ENCODE measurements at places on chromosomes 11 and 22. TPM values are rescaled to one million over a fixed set of nuclear protein-coding genes. Genes with fewer than 3 reads are reported as not detected.

PHF21A gene
- total RNA-seq, result 24.0 TPM

OR6A2 gene
- total RNA-seq, result 0.27 TPM

MYOD1 gene
- not detected for total RNA-seq

DNA sequence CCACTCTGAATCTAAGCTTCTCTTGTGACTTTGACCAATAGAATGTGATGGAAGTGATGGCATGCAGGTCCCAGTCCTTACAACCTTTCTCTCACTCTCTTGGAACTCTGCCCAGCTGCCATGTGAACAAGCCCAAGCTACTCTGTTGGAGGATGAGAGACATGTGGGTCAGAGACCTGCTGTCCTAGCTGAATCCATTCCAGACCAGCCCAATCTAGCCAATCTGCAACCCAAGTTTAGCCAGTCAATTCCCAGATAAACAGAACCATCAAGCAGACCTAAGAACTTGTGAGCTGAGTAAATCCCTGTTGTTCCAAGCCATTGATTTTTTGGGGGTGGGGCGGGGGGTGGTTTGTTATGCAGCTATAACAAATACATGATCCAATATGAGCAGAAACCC, 69.2 kb upstream of the GRK3 start:
- DNase-seq, result no peak

GRCh38 chr11:27551127-27551526, 44.6 kb upstream of the LIN7C start:
- DNase-seq, result no peak

GRCh38 chr22:23182309-23183060, 2.2 kb downstream of the BCR start:
- no peak for DNase-seq

Data from fibroblast of the aortic adventitia (primary cell).